Vagina (tissue), 2 donors: ENCODE measurements at places on chromosomes 4 and X.

- H3K36me3 ChIP-seq, result no peaks in the 10 kb centered on the region
- no peak overlapping the region for H3K4me3 ChIP-seq
- H3K4me1 ChIP-seq, result peaks cover 10% of the 10 kb centered on the region
These were observed 173.9 kb upstream of the PGRMC2 start for GRCh38 chr4:128461291-128462102.

- DNase-seq, result no peak
- no peak overlapping the region for H3K4me3 ChIP-seq
- H3K27me3 ChIP-seq, result no peaks in the 10 kb centered on the region
- H3K4me1 ChIP-seq, result no peaks in the 10 kb centered on the region
- no peak overlapping the region for H3K27ac ChIP-seq
These were observed 812.3 kb downstream of the PDHA2 start for GRCh38 chr4:96652158-96652557.

DNA sequence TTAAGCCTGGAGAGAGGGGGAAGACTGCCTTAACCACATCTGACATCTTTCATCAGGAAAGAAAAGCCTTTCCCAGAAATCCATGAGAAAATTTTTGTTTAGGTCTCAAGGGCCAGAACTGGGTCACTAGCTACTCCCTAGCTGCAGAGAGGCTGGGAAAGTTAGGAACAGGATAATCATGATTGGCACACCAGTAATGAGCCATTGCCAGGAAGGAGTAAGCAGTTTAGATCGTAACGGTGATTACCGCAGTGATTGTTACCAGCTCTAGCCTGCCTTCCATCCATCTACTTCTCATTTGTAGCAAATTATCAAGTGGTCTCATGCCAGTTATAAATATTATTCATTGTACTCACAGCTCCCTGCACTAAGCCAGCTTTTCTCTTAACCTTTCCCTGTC is 22.7 kb upstream of the STX18 start:
- no peaks in the 10 kb centered on the region for H3K36me3 ChIP-seq
- no peak for DNase-seq
- H3K4me3 ChIP-seq, result no peak overlapping the region
- H3K27me3 ChIP-seq, result no peaks in the 10 kb centered on the region
- H3K27ac ChIP-seq, result no peak overlapping the region

DNA sequence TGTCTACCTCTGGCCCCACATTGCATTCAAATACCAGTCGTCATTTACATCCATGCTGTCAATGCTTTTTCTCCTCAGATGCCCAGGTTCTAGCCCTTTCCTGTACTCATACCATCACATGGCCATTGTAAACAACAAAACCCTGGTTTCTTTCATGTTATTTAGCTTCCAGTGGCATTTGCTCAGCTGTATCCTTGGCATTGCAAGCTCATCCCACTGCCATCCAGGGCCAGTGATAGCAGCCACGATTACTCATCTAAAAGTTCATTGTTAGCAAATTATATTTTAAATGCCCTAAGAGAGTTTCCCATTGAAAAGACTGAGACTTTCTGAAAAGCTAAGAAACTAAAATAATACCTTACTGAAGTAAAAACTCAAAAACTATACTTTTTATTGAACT is 34.0 kb downstream of the VEGFC start:
- no peak for DNase-seq
- no peak overlapping the region for H3K27ac ChIP-seq
- H3K4me1 ChIP-seq, result no peaks in the 10 kb centered on the region
- no peaks in the 10 kb centered on the region for H3K27me3 ChIP-seq

DNA sequence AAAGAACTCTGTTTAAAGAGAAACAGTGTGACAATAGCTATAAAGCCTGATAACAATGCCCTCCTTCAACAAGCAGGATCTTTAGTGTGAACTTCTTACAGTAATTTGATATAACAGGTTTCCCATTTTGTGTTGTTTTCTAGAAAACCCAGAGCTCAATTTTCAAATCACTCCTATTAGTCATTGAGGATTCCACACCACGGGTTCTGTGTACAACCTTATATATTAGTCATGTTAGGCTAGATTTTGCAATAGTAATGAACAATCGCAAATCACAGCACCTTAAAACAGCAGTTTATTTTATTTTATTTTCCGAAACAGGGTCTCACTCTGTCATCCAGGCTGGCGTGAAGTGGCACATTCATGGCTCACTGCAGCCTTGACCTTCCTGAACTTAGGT is 1020.9 kb upstream of the INTU start:
- no peak overlapping the region for H3K27ac ChIP-seq
- no peaks in the 10 kb centered on the region for H3K36me3 ChIP-seq
- no peaks in the 10 kb centered on the region for H3K4me1 ChIP-seq
- DNase-seq, result no peak
- no peak overlapping the region for H3K4me3 ChIP-seq

GRCh38 chrX:129957241-129958082 is 25.0 kb upstream of the BCORL1 start:
- no peaks in the 10 kb centered on the region for H3K27me3 ChIP-seq
- DNase-seq, result no peak
- H3K27ac ChIP-seq, result peak overlapping the region; percentile 62
- H3K4me3 ChIP-seq, result peak overlapping the region; percentile 43
- H3K36me3 ChIP-seq, result no peaks in the 10 kb centered on the region

GRCh38 chr4:129138810-129139496 is 43.0 kb downstream of the C4orf33 start:
- H3K36me3 ChIP-seq, result no peaks in the 10 kb centered on the region
- no peaks in the 10 kb centered on the region for H3K27me3 ChIP-seq
- H3K4me1 ChIP-seq, result no peaks in the 10 kb centered on the region
- no peak for DNase-seq
